ENCODE measurements at places on chromosomes 16 and 17.

- DNase-seq = no peak
Observed at GRCh38 chr16:86522634-86523033, 12.3 kb downstream of the FOXF1 start.

DNA sequence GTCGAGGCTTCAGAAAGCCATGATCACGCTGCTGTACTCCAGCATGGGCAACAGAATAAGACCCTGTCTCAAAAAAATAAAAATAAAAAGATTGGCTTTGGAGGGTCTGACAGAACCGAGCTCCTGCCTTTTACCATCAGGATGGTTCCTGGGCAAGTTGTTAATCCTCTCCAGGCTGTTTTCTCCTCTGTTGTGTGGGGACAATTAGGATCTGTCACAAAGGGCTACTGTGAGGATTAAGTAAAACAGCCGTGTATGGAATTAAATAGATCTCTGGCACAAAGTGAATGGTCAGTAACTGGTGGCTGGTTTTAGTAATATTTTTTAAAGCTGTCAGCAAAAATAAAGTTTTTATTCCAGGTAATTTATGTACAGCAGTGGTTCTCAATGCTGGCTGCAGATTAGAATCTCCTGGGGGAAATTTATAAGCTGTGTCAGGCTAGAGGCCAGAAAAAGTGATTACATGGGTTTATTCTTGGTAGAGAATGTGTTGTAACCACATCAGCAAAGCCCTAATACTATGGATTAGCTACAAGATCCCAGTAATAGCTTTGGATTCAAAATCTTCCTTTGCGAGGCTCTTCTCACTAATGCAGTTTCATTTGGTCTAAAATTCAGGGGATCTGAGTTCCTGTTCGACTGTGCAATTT, 47.2 kb downstream of the GPRC5B start:
- no peak for DNase-seq

GRCh38 chr17:9932491-9932890, 27.4 kb upstream of the RCVRN start:
- peak; percentile 25 for DNase-seq

GRCh38 chr16:84281074-84281473, 13.6 kb upstream of the WFDC1 start:
- DNase-seq = peak; percentile 27

- no peak for DNase-seq
Observed at GRCh38 chr17:49028271-49028670, 31.1 kb downstream of the IGF2BP1 start.

DNA sequence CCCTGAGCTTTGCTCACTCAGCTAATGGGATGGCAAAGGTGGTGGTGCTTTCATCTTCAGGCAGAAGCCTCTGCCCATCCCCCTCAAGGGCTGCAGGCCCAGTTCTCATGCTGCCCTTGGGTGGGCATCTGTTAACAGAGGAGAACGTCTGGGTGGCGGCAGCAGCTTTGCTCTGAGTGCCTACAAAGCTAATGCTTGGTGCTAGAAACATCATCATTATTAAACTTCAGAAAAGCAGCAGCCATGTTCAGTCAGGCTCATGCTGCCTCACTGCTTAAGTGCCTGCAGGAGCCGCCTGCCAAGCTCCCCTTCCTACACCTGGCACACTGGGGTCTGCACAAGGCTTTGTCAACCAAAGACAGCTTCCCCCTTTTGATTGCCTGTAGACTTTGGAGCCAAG, 5.7 kb upstream of the MAPK8IP3 start:
- no peak for DNase-seq

DNA sequence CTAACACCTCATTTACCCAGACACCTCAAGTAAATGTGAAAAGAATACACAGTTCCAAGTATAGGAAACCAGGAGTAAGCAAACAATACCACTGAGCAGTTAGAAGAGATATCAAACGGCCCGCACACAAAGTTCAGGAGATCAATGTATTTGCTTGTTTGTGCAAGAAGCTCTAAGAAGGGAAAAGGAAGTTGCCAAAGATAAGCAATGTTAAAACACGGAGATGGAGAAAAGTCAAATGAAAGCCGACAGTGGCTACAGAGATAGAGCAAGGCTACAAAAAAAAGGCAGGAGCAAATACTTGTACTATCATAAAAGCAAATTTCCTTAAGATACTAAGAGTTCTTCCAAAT, 29.5 kb downstream of the PSME3IP1 start:
- no peak for DNase-seq

DNA sequence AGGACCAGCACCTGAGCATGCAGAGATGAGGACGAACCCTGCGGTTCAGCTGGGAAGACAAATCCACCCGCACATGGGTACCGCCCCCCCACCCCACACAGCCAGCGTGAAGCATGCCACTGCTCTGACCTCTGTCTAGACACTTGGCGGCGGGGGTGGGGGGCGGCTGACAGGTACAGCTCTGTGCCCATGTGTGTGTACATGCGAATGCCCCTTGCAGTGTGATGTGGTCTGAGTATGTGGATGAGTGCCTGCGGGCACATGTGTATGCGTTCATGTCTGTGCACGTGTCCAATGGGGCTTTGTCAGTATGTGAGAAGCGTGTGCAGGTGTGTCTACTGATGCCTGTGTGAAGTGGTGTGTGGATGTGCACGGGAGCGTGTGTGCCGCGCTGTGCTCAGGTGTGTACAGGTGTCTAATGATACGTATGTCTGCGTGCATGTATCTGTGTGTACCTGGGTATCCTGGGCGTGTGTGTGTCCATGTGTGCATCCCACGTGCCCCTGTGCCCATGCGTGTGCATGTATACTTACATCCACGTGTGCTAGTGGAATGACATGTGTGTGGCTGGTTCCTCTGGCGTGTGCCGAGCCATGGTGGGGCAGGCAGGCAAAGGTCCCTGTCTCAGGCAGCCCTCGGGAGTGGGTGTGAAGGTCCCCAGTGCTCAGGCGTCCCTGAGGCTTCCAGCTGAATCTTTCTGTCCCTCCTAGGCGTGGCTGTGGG, 636 bp upstream of the RAP1GAP2 start:
- no peak for DNase-seq

GRCh38 chr17:63932721-63933120, 590 bp upstream of the CD79B start:
- DNase-seq = no peak

GRCh38 chr16:86884390-86884650, 306.0 kb downstream of the FOXL1 start:
- DNase-seq = no peak

- no peak for DNase-seq
Observed at GRCh38 chr16:86334079-86334635, 176.2 kb upstream of the FOXF1 start.

GRCh38 chr16:62041401-62041800, 5.2 kb upstream of the CDH8 start:
- peak; percentile 65 for DNase-seq

DNA sequence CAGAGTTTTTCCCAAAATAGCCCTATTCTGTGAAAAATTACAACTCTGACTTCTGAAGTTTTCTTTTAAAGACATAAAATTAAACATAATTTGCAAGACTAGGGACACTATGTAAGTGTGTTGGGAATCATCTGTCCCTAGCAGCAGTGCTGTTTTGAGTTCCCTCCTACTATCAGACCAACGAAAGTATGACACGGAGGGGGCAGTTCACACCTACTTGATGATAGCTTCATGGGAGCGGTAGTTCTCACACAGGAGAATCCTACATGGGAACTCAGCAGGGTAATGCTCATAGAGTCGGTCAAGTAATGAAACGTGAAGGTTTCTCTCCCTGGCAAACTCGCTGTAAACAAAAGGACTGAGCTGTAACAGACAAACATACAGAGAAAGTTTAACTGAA, 96.6 kb downstream of the HELZ start:
- no peak for DNase-seq

DNA sequence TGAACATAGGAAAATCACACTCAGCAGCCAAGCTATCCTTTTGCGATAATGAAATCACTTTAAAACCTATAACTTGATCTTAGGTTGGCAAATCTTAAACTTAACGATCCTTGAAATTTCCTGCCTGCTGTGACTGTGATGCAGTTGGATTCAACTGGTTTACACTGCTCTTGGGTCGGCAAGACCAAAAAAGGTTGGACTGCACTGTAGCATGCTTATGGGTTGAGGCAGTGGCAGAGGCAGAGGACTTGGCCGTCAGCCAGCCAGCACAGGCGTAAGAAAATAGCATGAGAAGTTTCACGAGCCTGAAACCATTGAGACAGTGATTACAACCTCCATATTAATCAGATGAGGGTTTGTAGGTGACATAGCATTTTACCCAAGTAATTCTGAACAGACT, 21.4 kb downstream of the WSB1 start:
- DNase-seq = peak; percentile 75

GRCh38 chr17:48486557-48486956, 44.3 kb downstream of the HOXB1 start:
- DNase-seq = peak; percentile 92

GRCh38 chr17:66230922-66231591, 1.8 kb upstream of the APOH start:
- DNase-seq = no peak

GRCh38 chr17:38798614-38799500, 499 bp downstream of the PIP4K2B start:
- peak; percentile 46 for DNase-seq

GRCh38 chr17:68326681-68327080, 35.4 kb downstream of the ARSG start:
- DNase-seq = no peak

DNA sequence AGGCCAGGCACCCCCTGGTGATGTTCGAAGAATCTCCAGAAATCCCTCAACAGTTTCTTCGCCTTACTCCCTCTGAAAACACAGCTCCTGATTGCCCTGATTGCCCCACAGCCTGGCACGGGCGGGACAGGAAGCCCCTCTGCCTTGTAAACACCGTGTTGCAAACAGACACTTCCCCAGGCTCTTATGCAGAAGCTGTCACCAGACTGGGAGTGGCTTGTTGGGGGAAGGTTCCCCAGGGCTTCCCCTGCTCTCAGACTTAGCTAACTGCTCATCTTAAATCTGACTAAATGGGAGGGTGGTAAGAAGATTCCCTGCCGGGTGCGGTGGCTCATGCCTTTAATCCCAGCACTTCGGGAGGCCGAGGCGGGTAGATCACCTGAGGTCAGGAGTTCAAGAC, 11.2 kb downstream of the PIK3R5 start:
- no peak for DNase-seq

- peak; percentile 100 for DNase-seq
Observed at GRCh38 chr17:81471818-81472456, 40.7 kb downstream of the ACTG1 start.

GRCh38 chr16:55856950-55857349, 18.2 kb downstream of the CES5A start:
- no peak for DNase-seq

- DNase-seq = peak; percentile 88
Observed at GRCh38 chr16:57316390-57317017, 32.0 kb upstream of the PLLP start.

DNA sequence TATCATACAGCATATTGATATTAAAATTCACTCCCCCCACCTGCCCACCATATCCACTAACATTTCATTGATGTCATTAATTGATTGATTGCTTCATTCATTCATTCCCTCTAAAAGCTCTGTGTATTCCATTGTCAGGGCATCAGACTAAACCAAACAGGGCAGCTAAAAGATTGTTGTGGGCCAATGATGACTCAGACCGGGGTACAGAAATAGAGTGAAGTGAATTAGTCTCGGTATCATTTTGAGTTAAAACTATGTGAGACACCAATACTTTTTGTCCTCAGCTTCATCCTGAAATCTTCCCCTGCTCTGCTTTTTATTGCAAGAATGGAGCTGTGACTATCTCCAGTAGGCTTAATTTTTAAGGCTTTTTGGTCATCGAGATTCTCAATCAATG, 868.3 kb downstream of the CDH11 start:
- DNase-seq = no peak

GRCh38 chr16:30446203-30446595, 525 bp upstream of the SEPHS2 start:
- DNase-seq = no peak

DNA sequence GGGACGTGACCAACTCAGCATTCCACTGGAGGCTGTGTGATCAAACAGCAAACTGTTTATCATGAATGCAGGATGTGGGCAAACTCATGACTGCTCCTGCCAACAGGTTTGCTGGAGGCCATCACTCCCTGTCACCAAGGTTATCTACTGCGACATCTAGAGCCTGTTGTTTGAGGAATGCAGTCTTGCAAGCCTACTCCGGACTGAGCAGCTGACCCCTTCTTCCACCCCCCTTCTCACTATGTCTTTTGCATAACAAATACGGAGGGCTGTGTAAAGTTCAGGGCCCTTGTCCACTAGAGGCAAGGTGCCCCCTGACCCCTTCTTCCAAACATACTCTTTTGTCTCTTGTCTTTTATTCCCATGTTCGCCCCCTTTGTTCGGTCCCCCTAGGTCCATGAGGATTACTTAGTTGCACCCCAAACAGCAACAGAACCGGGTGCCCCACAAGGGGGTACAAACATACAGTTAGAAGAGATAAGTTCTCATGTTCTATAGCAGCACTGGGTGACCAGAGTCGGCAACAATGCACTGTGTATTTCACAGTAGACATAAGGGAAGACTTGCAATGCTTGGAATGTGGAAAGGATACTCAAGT, 28.7 kb downstream of the MEAK7 start:
- no peak for DNase-seq

Data from AG08395 (cell line).